ENCODE measurements at places on chromosomes 3 and 15.

GRCh38 chr3:154275965-154276364, 48.3 kb downstream of the DHX36 start:
- no peak for DNase-seq

DNA sequence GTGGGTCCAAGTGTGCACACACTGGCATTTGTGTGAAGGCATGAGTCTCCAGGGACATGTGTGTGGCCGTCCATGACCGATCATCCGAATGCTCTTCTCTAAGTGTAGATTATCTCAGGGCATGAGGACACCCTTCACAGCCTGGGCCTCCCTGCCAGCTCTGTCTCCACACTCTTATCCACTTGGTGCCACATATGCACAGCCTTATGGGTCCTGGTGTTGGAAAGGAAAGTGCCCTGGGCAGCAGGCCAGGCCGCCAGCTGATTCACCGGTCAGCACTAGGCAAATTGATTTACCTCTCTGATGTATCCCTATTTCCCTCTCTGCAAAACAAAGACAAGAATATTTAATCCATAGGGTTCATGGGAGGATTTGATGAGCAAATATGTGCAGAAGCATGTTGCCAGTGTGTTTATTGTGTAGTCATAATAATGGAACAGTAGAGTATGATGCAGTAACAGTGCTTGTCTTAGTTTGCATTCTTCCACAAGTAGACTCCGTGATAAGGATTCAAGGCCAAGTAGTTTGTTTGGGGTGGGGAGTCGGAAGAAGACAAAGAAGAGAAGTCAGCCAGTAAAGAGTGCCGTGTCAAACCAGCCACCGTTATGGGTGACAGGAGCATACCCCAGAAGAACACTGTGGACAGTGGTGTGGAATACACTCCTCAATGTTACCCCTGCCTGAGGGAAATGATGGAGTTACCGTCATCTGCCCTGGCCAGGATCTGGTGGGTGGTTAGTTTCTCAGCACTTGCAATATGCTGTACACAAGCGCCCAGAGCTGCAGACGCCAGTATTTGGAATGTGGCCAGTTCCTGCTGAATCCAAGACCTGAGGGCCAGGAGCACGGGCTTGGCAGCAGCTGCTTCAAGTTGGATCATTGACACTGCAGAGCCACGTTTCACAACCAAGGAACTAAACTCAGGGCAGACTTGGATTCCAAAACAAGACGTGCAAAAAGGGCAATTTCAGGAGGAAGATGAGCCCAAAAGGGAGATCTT, 85.1 kb downstream of the MTHFS start:
- DNase-seq: no peak

GRCh38 chr3:61460636-61461035, 100.7 kb upstream of the PTPRG start:
- no peak for DNase-seq

DNA sequence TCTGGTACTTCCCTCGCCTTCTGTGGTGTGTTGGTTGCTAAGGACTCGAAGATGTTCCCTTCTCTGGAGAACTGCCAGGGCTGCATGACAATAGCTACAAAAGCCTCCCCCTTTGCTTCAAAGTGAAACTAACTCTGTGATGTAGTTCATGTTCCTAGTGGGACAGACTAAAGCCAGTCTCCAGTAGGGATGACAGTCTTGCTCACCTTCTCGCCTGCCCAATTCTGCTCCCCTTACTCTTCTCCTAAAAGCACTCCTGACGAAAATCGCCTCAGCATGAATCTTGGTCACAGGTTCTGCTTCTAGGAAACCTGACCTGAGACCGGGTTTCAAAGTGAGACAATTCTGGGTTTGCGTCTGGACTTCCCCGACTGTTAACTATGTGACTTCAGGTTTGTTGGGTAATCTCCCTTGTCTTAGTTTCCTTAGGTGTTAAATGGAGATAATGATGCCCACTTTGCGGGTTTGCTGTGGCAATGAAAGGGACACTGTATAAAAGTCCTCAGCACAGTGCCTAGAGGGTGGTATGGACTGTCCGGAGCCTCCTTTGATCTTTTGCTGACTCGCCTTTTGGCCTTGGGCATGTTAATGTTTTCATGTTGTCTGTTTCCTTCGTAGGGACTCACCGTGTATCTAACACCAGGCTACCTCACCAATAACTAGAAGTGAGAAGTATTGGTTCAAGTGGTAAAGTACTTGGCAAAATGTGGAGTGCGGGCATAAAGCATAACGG, 24.9 kb upstream of the THRB start:
- no peak for DNase-seq

GRCh38 chr3:183653209-183654064, 18.0 kb downstream of the KLHL24 start:
- DNase-seq: no peak

DNA sequence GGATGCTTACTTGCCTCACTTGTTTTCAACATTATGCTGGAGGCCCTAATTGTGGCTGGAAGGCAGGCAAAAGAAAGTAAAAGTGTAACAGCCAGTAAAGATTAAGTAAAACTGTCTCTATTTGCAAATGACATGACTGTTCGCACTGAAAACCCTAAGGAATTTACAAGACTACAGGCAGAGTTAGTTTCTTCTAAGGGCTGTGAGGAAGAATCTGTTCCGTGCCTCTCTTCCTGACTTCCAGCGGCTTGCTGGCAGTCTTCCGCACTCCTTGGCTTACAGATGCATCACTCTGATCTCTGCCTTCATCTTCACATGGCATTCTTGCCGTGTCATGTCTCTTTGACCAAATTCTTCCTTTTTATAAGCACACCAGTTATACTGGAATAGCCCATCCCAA, 86.1 kb downstream of the DLG1 start:
- no peak for DNase-seq

DNA sequence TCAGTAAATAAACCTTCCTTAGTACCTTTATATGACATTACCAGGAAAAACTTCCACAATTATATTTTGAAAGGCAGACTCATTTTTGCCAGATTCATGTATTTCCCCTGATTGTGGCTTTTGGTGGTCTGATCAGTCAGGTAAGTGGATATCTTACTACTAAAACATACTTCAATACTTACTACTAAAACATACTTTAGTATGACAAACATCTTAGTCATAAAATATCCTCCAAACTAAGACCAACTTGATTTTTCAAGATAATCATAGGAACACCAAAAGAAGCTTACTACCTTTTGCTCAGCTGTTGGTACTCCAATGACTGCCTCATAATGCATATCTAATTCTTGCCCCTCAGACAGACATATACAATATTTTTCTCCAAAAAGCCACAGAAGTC, 9.3 kb downstream of the TJP1 start:
- DNase-seq: no peak

GRCh38 chr15:66928784-66929183, 136.6 kb upstream of the SMAD3 start:
- no peak for DNase-seq

DNA sequence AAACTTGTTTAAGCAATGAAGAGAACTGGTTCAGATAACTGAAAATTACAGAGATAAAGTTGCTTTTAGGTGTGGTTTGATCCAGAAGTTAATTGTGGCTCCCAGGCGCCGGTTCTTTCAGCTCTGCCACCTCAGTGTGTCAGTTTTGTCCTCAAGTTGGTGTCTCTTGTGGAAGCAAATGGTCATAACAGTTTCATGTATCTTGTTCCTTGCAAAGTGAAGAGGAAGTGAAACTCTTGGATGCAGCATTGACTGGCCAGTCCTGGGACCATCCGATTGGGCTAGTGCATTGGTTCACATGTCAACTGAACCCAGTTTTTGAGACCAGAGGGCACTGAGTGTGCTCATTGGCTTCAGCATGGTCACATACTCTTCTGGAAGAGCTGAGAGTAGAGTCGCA, 181.4 kb upstream of the GRM7 start:
- no peak for DNase-seq

DNA sequence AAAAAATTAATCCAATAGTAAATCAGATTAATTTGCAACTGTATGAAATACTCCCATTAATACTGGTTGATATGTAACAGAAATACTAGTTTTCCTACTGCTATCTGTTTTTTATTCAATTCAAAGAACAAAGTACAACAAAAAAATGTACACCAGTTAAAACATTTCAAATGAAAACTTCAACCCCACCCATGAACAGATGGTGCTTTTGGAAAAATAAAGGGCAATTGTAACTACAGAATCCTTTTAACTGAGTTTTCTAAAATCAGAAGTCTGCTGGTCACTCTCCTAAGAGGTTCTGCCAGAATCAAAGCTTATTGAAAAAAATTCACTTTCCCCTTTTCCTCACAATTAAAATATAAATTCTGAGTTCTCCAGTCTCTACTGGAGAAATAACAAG, 34.3 kb downstream of the DENND6A start:
- DNase-seq: no peak

- no peak for DNase-seq
These were observed 1261.6 kb upstream of the GBE1 start for GRCh38 chr3:83023086-83023485.

GRCh38 chr3:48688032-48688736, 2.5 kb upstream of the NCKIPSD start:
- no peak for DNase-seq

Data from stimulated activated CD4-positive, alpha-beta T cell treated with anti-CD3 and anti-CD28 coated beads, Interleukin-4, amount 100 ng/mL, for 24 hours (primary cell).